ENCODE measurements at places on chromosomes 11 and 22.

DNA sequence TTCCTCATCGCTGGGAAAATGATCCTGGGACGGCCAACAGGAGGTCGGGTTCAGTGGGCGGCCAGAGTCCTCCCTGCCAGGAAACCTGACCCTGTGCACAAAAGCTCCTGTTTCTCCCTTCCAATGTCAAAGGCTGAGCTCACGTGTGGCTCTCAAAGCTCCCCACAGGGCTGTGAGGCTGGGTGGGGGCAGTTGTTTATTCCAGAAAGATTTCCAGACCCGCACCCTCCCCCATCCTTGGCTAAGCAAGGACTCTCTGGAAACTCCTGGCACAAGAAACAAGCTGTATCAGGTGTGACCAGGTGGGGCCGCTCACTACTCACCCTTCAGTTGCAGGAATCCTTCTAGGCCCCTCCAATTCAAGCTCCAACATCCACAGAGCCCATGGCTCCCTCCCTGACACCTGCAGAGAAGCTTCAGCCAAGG, 131.9 kb downstream of the SHANK2 start:
- no peak for DNase-seq

DNA sequence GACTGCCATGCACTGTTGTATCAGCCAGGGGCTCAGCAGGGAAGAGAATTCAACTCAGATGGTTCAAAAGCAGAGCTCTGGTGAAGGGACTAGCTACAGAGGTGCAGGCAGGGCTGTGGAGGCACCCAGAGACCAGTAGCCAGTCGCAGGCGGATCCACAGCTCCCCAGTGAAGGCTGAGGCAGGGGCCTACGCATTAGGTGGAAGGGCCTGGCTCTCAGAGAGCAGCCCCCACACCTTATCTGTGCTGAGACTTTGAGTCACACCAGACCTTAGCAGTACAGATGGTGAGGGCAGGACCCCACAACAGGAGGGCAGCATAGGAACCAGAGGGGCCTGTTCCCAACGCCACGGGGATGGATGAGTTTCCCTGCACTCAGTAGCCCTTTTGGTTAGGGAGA, 189.6 kb downstream of the DSCAML1 start:
- no peak for DNase-seq

- DNase-seq, result no peak
Observed at GRCh38 chr11:12239804-12240371, 129.5 kb downstream of the MICAL2 start.

DNA sequence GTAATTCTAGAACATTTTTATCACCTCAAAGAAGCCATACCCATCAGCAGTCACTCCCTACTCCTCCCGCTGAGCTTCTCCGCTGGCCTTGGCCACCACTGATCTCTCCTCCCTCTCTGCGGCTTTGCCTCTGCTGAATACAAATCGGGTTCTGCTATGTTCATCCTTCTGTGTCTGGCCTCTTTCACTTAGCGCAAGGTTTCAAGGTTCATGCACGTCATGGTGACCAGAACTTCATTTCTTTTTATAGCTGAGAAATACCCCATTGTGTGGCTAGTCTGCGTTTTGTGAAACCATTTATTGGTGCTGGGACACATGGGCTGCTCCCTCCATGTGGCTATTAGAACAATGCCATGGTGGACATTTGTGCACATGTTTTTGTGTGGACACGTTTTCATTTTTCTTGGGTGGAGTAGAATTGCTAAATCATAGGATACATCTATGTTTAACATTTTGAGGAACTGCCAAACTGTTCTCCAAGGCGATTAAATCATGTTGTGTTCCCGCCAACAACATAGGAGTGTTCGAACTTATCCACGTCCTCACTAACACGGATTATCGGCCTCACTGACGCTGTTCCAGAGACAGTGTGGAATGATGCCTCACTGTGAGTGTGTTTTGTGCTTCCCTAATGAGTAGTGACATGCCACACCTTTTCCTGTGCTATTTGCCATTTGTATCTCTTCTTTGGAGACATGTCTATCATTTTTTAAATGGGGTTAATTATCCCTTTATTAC, 24.2 kb upstream of the KRTAP5-6 start:
- no peak for DNase-seq

DNA sequence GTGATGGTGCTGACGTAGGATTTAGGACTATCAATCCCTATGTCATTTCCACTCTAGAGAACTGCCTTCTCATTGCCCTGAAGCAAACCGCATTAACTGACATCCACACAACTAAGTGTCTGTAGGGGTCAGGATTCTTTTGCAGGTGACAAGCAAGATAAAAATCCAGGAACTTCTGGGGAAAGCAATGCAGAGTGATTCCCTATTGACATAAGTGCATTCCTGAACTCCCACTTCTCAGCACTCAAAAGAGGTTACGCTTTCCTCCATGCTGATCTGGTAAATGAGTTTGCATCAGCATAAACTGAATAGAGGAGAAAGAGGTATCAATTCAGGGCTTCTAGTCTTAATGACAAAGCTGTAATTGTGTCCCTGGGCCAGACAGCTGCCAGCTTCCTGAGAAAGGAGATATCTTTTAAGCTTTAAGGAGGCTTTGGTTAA, 224.6 kb upstream of the ISX start:
- no peak for DNase-seq

GRCh38 chr22:46934746-46935491, 172.5 kb downstream of the TBC1D22A start:
- no peak for DNase-seq

DNA sequence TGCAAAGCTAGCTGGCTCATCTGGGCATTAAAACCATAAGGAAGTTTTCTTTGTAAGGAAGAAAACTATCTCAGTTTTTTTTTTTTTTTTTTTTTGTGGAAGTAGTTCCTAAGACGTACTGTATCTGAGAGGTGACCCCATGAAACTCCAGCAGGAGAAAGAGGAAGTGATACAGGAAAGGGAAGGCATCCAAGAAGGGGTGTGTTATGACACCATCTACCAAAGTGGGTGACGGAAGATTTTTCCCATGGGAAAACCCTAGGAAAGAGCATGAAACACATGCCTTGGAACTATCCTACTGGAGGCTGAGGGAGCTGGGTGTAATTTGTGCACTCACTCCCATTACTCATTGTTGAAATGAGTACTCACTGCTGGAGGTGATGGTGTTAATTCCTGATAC, 63.8 kb upstream of the ARHGAP20 start:
- no peak for DNase-seq

- no peak for DNase-seq
Observed at GRCh38 chr11:77619576-77620198, 17.9 kb downstream of the CLNS1A start.

DNA sequence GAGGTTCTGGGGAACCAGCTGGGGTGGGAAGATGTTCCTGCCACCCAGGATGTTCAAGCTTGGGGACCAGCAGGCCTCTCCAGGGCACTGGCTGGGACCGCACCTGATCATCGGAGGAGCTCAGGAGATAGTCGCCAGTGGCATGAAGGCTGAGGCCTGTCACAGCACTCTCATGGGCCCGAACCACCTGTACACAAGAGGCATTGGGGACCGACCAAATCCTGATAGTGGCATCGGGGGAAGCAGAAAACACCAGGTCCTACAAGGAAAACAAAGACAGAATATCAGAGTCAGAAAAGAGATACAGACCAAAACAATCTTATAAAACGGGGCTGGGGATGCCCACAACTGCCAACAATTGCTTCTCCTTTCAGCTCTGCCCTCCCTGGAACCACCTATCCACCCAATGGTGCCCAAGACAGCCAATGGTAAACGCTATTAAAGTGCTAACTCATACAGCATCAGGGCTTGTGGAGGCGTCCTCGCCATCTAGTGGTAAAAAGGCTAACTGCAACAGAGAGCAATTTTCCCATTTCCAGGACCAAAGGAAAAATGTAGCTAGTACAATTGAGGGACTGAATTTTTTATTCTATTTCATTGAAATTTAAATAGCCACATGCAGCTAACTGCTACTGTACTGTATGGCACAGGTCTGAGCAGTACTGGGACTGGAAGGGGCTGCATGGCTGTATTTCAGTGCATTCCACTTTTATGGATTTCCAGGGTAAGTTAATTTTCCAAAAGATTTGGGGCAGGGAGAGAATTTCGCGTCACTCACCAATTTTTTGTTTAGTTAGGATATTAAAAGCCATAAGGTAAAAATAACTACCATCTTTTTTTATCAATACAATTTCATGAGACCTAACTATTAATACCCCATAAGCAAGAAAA, 7.1 kb downstream of the PRPF19 start:
- DNase-seq, result no peak

GRCh38 chr22:45923835-45924234, 53.1 kb downstream of the WNT7B start:
- DNase-seq, result no peak

DNA sequence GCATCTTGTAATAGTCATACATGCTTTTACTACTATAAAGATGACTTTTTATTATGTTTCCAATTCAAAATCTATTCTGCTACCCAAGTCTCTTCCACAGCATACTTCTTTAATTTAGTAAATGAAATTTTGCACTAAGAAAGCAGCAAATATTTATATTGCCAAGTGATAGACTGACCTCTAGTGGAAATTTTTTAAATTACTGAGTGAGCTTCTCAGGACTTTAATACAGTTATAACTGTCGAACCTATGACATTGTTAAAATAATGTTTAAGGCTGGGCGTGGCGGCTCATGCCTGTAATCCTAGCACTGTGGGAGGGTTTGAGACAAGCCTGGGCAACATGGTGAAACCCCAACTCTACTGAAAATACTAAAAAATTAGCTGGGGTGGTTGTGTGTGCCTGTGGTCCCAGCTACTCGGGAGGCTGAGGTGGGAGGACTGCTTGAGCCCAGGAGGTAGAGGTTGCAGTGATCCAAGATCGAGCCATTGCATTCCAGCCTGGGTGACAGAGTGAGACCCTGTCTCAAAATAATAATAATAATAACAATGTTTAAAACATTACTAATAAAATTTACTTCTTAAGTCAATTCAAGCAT, 27.3 kb downstream of the STK33 start:
- no peak for DNase-seq

DNA sequence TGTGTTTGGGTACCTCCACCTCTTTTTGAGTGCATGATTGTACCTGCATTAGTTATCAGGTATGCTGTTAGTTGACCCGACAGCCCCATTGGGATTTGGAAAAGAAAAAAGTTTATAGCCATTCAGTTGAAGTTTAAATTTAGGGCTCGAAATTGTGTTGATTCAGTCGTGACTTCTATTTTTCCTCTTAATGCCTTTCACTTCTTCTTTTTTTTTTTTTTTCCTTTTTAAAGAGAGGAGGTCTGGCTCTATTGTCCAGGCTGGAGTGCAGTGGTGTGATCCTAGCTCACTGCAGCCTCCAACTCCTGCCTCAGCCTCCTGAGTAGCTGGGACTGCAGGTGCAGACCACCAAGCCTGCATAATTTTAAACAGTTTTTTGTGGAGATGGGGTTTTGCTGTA, 2.3 kb downstream of the STT3A start:
- no peak for DNase-seq

- DNase-seq, result no peak
Observed at GRCh38 chr22:23230348-23231068, 50.2 kb downstream of the BCR start.

- DNase-seq, result no peak
Observed at GRCh38 chr11:103085758-103086365, 6.1 kb downstream of the DCUN1D5 start.
